ENCODE measurements at places on chromosomes 6 and 20. TPM values are rescaled to one million over a fixed set of nuclear protein-coding genes. Genes with fewer than 3 reads are reported as not detected.

The ZNF341 gene
- polyA plus RNA-seq = 3.0 TPM

The ULBP1 gene
- polyA plus RNA-seq = 2.1 TPM

The NKAIN4 gene
- polyA plus RNA-seq = 20.7 TPM

The RAET1E gene
- polyA plus RNA-seq = 0.37 TPM

The SLC22A1 gene
- polyA plus RNA-seq = 1.5 TPM

The SLA2 gene
- polyA plus RNA-seq = 0.18 TPM

The ARMH2 gene
- polyA plus RNA-seq = not detected

The FAM217A gene
- 3.9 TPM for polyA plus RNA-seq

The RSPO4 gene
- 2.3 TPM for polyA plus RNA-seq

The PPP1R3G gene
- polyA plus RNA-seq = 1.8 TPM

The ASCC3 gene
- polyA plus RNA-seq = 30.2 TPM

The CD83 gene
- 12.6 TPM for polyA plus RNA-seq

The TUBE1 gene
- polyA plus RNA-seq = 53.8 TPM

Measured in left kidney (tissue), 8 donors.